Bronchial epithelial cell (primary cell): ENCODE measurements at places on chromosomes 13 and 19.

GRCh38 chr19:39047073-39047472, 14.7 kb upstream of the FBXO27 start:
- DNase-seq = no peak

GRCh38 chr13:110500341-110500740, 61.2 kb downstream of the RAB20 start:
- DNase-seq = no peak

GRCh38 chr13:56378566-56378965, 762.2 kb upstream of the PRR20A start:
- DNase-seq = peak; percentile 28

DNA sequence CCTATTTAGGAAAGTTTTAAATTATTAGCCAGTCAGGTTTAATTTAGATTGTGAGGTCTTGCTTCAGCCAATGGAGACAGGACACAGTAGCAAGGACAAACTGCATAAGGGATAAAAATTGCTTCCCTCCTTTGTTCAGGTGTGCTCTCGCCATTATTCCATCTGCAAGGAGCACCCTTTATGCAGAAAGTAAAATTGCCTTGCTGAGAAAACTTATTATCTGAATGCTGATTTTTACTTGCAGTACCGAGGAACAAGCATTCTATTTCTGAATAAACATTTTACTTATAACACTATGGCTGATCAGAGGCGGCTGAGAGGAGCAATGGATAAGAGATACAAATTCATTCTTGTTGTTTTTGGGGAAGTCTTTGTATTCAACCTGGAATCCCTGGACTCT, 8.0 kb downstream of the CYP4F22 start:
- no peak for DNase-seq

DNA sequence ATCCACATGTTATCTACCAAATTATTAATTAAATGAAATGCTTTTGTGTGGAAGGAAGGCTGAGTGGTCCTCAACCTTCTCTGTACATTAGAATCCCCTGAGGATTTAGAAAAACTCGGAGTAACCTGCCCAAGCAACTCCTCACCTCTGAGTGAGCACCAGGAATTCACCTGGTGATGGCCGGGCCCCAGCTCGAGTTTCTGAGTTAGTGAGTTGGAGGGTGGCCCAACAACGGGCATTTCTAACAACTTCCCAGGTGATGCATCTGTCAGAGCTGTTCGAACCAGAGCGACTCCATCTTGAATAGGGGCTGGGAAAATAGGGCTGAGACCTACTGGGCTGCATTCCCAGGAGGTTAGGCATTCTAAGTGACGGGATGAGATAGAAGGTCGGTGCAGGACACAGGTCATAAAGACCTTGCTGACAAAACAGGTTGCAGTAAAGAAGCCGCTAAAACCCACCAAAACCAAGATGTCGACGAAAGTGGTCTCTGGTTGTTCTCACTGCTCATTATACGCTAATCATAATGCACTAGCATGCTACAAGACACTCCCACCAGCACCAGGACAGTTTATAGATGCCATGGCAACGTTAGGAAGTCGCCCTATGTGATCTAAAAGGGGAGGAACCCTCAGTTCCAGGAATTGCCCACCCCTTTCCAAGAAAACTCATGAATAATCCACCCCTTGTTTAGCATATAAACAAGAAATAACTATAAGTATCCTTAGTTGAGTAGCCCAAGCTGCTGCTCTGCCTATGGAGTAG, 44.2 kb upstream of the SHISA2 start:
- no peak for DNase-seq

DNA sequence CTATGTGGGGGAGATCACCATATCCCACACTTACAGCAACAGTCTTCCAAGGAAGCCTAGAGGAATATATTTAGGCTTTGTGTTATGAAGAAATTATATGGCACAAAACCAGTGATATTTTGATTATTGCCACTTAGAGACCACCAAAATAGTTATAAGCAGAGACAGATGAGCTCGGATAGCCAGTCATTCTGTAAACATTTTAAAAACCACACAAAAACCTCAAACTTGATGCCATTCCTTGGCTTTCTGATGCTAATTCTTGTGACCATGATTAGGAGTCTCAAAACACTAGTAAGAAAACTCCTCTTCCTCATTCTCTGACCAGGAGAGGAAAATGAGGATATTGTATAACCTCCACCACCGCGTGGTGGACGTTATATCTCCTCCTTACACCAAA, 496.4 kb downstream of the FOXO1 start:
- DNase-seq = no peak

DNA sequence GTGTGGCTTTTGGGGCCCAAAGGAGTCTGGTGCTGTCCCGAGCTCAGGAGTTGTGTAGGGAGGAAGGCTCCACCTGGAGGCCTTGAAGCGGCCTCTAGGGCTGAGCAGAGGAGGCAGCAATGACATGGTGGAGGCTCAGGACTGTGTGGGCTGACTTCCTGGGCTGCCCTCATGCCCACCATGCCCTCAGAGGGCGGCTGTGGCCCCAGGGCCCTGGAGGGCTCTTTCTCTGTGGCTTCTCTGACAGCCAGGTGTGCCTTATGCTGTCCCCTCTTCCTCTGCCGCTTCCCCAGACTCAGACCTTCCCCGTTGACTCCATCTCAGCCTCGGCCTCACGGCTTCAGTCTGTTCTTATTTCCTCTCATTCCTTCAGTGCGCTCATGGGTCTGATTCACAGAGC, 35.5 kb upstream of the ANKRD10 start:
- DNase-seq = no peak

- DNase-seq = peak; percentile 43
Observed at GRCh38 chr19:51016798-51017683, 2.5 kb downstream of the KLK10 start.

- DNase-seq = no peak
Observed at GRCh38 chr19:55269299-55269698, 10.5 kb upstream of the PPP6R1 start.

GRCh38 chr19:17327068-17327653, 7.5 kb downstream of the ANO8 start:
- DNase-seq = no peak

GRCh38 chr13:72258340-72258981, 391.5 kb upstream of the DACH1 start:
- no peak for DNase-seq

GRCh38 chr19:39916236-39916635, 18.2 kb downstream of the FCGBP start:
- DNase-seq = no peak

DNA sequence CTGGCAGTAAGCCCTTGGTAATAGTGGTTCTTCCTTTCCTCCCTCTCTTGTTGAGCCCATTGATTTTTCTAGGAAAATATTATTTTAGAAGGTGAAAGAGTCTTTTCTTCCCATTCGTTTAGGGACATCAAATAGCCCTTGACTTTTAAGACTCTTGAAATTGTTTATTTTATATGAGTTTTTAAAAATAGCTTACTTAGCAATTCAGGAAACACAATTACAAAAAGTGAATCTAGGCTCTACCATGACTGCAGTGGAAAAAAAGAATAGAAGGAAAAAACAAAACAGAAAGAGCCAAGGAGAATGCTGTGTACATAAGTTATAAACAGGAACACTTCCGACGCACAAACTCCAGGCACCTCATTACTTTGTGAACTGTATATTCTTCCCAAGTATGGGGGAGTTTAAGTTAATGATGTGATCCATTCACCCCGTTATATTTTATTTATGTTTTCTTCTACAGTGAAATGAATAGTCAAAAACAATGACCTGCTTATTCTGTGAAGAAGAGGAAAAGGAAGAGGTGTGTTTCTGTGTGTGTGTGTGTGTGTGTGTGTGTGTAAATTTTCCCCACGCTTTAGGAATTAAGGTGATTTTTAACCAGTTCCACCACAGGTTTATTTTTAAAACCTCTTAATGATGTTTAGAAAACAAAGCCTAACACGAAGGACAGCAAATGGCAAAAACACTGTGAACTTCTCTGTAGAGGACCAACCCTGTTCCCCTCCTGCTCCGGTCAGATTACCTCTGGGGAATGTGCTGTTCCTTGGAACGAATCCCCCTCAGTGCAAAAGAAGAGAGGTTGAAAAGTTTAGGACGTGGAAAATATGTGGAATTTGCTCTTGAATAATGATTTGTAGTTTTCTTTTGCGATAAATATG, 266.3 kb downstream of the KLF5 start:
- DNase-seq = peak; percentile 13

DNA sequence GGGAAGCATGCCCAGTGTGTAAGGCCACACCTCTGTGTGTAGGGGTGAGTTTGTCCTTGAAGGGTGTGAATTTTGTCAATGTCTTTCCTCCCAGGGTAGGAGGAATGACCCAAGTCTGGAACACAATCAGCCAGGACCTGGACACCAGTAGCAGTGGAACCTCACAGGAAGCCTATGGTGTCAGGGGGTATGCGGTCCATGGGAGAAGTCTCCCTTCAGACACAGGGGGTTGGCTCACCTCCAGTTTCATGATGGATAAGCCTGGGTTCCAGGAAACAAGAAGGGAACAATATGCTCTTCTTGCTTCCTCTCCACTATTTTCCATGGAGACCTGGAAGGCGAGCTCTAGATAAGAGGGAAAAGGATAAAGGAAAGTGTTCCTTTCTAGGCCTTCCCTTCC, 23.9 kb downstream of the B3GLCT start:
- DNase-seq = no peak

GRCh38 chr13:50676602-50677001, 166.9 kb downstream of the DLEU7 start:
- DNase-seq = peak; percentile 75
